Left lung (tissue), 14 donors: ENCODE measurements at places on chromosomes 13 and 19.

- DNase-seq: no peak
Measured at GRCh38 chr13:77378662-77379061, 51.8 kb upstream of the MYCBP2 start.

GRCh38 chr19:14363183-14364097, 17.8 kb upstream of the ADGRE5 start:
- DNase-seq: peak; percentile 70

- DNase-seq: no peak
Measured at GRCh38 chr19:14519860-14520407, 1.7 kb upstream of the DNAJB1 start.

GRCh38 chr19:46181388-46181779, 33.3 kb downstream of the IGFL2 start:
- no peak for DNase-seq

DNA sequence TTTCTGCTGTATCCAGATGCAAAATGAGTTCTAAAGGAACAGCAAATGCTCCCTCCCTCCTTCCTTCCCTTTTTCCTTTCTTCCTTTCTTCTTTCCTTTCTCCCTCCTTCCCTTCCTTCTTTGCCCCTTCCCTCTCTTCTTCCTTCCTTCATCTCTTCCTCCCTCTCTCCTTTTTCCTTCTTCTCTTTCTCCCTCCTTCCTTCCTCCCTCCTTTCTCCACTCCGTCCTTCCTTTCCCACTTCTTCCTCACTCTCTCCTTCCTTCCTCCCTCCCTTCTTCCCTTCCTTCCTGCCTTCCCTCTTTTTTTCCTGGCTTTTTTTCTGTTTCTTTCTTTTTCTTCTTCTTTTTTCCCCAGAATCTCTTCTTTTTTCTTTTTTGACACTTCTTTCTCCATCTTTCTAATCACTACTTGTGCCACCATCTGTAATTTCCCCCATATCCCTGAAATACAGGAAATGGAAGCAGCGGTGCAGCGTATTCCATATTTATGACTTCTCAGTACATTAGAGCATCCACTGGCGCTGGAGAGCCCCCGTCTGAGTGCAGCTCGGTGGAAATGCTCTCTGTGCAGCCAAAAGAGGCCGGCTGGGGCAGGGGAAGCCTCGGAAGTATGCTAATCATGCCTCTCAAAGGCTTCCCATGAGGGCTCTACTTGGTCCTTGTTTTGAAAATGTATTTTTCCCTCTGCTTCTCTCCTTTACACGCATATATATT, 275.6 kb downstream of the TSHZ3 start:
- no peak for DNase-seq

DNA sequence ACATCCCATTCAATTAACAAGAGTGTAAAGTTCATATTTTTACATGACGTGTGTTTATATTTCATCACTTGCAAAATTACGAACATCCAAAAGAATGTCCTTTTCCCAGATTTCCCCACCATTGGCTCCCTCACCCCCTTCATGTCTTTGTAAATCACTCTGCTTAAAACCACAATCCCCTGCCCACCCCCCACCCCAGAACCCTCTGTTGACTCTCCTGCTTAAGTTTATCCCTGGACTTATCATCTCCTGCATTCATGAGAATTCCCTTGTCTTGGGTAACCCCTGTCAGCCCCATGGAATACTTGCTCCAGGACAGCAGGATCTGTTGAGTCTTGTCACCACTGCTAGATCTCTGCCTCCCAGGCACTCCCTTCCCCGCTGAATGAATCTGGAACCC, 109.9 kb downstream of the COL4A1 start:
- DNase-seq: no peak

- DNase-seq: peak; percentile 91
Measured at GRCh38 chr19:28196101-28196500, 1016.9 kb downstream of the UQCRFS1 start.

- DNase-seq: peak; percentile 12
Measured at GRCh38 chr13:95642028-95642621, 2.4 kb downstream of the DZIP1 start.

DNA sequence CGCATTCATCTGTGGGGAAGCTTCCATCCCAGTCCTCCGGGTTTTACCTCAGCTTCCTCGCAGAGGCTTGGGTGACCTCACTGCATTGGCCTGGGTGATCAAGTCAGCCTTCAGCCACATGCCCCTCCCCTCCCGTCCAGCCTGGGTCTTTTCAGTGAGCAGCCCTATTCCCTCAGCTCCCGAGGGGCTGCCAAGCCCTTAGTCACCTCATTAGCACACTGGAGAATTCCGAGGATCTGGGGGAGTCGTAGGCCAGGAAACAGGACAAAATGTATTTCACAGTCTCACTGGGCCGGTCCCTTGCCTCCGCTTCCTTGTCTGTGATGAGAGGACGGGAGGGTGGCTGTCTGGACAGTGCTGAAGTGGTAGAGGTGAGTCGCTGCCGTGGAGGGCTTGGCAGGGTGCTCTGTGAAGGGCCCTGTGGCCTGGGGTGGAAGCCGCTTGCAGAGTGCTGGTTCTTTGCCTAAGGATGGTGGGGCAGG, 19.9 kb downstream of the KDM4B start:
- peak; percentile 62 for DNase-seq

- DNase-seq: no peak
Measured at GRCh38 chr13:25768376-25768775, 283.4 kb downstream of the SHISA2 start.

DNA sequence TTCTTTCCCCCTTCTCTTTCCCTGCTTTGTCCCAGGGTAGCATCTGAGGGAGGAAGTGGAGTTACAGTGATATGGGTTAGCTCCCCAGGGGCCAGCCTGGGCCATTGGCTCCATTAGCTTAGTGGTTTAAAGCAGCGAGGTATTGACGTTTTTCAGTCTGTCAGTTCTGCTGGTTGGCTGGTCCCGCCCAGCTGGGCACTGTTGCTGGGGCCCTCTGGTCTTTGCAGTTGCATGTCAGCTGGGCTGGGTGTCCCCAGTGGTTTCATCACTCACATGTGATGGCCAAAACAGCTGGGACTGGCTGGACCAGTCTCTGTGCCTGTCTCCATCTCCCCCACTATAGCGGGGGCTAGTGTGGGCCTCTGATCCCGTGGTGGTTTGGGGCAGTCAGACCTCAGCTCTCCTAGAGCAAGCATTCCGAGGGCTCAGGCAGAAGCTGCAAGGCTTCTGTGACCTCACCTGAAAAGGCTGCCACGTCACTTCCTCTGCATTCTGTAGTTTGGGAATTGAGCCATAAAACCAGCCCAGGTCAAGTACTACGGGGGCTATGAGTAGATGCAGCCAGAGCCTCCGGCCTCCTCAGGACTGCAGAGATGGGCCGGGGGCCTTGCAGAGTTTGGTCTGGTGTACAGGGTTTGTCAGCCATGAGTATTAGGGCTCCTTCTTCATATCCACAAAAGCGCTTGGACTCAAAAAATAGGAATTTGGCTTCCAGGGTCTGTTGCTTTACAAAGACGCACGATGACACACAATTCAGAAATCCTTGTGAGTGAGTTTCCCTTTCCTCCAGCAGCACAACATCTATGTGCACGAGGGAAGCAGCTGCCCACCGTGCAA, 30.0 kb downstream of the TSSK6 start:
- DNase-seq: no peak

DNA sequence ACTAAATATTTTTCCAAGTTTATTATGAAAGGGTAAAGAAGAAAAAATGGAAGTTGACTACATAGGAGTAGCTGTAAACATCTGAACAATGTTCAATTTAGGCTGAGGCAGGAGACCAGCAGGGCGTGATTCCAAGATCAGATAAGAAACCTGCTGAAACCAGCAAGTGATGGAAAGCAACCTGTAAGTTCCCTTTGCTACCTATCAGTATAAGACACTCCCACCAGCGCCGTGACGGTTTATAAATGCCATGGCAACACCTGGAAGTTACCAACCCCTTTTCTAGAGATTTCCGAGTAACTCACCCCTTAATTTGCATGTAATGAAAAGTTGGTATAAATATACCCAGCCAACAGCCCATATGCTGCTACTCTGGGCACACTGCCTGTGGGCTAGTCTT, 1.1 kb upstream of the ZNF45 start:
- DNase-seq: no peak

GRCh38 chr19:35757231-35757748, 461 bp upstream of the HSPB6 start:
- DNase-seq: peak; percentile 92

- peak; percentile 23 for DNase-seq
Measured at GRCh38 chr19:23882493-23882892, 32.2 kb upstream of the ZNF726 start.

DNA sequence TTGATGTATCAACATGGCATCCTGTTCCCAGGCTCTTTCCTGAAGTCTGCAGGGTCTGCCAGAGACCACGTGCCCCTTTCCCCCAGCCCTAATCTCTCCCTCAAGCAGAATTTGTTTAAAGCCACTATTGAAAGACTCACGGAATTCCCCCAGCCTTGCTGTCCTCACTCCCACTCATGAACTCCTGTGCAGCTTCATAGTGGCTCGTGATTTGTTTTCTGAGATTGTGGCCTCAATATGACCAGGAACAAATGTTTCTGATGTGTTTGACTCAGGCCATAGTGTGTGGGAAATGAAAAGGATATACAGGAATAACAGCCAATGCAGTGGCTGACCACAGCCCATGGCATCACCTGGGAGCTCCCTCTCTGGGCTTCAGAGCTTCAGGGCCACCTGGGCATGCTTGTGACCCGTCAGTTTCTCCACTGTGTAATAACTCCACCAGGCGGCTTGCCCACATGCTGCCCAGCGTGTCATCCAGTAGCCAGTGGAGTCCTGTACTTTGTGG, 8.1 kb upstream of the SERPINE3 start:
- no peak for DNase-seq

- no peak for DNase-seq
Measured at GRCh38 chr13:34941436-34941834, 635 bp upstream of the NBEA start.
